ENCODE measurements at places on chromosomes 16 and 17.

GRCh38 chr16:78146807-78147206 is 47.4 kb downstream of the WWOX start:
- H3K27ac ChIP-seq = no peak overlapping the region
- H3K36me3 ChIP-seq = peaks cover 2% of the 10 kb centered on the region
- no peaks in the 10 kb centered on the region for H3K27me3 ChIP-seq

- peaks cover 3% of the 10 kb centered on the region for H3K27me3 ChIP-seq
- DNase-seq = no peak
- no peaks in the 10 kb centered on the region for H3K4me1 ChIP-seq
- H3K36me3 ChIP-seq = no peaks in the 10 kb centered on the region
- no peak overlapping the region for H3K27ac ChIP-seq
Observed at GRCh38 chr17:73323409-73324159, 11.8 kb upstream of the CDC42EP4 start.

- H3K36me3 ChIP-seq = no peaks in the 10 kb centered on the region
- H3K27me3 ChIP-seq = no peaks in the 10 kb centered on the region
- no peaks in the 10 kb centered on the region for H3K4me1 ChIP-seq
- H3K4me3 ChIP-seq = no peak overlapping the region
Observed at GRCh38 chr17:19401321-19402010, 9.6 kb upstream of the RNF112 start.

- H3K4me3 ChIP-seq = no peak overlapping the region
- no peaks in the 10 kb centered on the region for H3K27me3 ChIP-seq
- H3K27ac ChIP-seq = no peak overlapping the region
- peak; percentile 59 for DNase-seq
- peaks cover 13% of the 10 kb centered on the region for H3K36me3 ChIP-seq
Observed at GRCh38 chr16:80739523-80739922, 64.9 kb downstream of the CDYL2 start.

DNA sequence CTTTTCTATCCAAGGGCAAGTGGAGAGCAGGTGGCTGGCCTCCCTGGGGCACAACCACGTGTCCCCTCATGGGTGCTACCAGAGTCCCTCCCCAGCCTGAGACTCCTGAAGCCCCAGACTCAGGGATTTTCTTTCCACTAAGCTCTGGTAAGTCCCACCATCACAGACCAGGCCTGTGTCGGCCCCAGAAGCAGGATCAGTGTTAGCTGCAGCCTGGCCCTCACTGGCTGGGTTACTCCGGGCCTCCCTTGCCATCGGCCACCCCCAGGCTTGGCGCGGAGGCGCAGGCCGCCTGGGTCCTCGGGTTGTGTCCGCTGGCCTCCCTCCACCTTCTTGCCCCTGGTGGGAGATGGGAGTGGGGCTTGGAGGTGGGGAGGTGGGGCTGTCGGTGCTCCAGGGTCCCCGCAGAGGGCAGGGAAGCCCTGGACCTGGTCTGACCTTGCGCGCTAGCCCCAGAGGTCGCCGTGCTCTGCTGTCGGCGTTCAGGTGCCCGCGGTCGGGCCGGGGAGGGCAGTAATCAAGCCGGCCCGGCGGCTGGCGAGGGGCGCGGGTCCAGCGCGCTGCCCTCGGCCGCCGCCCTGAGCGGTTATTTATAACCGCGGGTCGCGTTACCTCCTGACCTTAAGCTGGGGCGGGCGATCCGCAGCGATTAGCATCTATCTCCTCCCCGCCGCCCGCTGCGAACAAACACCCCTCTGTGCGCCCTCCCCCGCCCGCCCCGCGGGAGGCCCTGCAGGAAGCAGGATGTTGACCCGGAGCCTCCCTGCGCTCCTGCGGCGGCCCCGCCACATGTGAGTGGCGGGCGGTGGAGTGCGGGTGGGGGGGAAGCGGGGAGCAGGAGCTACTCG is 78.1 kb upstream of the TOB1 start:
- H3K4me1 ChIP-seq = peaks cover 25% of the 10 kb centered on the region
- no peaks in the 10 kb centered on the region for H3K27me3 ChIP-seq

DNA sequence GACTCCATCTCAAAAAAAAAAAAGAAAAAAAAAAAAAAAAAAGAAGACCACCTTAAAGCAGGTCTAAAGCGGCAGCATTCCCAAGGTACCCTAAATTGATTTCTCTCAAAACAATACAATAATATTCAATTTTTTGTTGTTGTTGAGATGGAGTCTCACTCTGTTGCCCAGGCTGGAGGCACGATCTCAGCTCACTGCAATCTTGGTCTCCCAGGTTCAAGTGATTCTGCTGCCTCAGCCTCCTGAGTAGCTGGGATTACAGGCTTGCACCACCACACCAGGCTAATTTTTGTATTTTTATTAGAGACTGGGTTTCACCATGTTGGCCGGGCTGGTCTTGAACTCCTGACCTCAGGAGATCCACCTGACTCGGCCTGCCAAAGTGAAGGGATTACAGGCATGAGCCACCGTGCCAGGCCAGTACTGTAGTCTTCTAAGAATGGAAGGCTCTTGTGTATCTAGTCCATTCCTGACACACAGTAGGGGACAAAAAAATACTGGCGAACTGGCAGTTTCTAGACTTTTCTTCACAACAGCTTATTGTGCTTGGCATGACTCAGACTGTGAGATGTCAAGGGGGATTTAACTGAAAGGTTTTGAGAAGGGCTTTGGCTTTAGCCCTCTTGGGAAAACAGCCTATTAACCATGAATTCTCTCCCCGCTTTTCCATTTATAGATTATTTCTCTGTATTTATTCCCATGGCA is 17.3 kb downstream of the CDR2 start:
- peaks cover 76% of the 10 kb centered on the region for H3K4me1 ChIP-seq
- no peaks in the 10 kb centered on the region for H3K27me3 ChIP-seq
- H3K4me3 ChIP-seq = no peak overlapping the region
- H3K36me3 ChIP-seq = peaks cover 41% of the 10 kb centered on the region
- no peak for DNase-seq

- no peaks in the 10 kb centered on the region for H3K4me1 ChIP-seq
- no peak overlapping the region for H3K4me3 ChIP-seq
- H3K36me3 ChIP-seq = no peaks in the 10 kb centered on the region
- DNase-seq = no peak
Observed at GRCh38 chr17:12917399-12917798, 100.4 kb downstream of the ELAC2 start.

DNA sequence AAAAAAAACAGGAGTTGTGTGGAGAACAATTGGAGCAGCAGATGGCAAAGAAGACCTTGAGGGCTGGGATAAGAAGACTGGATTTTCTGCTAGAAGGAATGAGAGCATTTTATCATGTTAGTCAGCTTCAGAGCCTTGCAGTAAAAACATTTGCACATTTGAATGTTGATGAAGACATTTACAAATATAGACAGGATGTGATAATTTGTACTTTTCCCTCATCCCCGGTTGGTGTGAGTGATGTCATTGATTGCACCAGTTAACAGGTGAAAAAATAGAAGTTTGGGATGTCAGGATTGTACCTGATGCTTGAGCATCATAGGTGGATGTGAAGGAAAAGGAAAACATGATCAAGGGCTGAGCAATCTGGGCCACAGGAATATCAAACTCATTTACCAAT is 22.6 kb upstream of the MAPK3 start:
- H3K4me3 ChIP-seq = no peak overlapping the region
- H3K27ac ChIP-seq = no peak overlapping the region
- no peak for DNase-seq
- H3K27me3 ChIP-seq = no peaks in the 10 kb centered on the region
- H3K4me1 ChIP-seq = peaks cover 17% of the 10 kb centered on the region
- peaks cover 3% of the 10 kb centered on the region for H3K36me3 ChIP-seq
